ENCODE measurements at places on chromosomes 1 and 21. TPM values are rescaled to one million over a fixed set of nuclear protein-coding genes. Genes with fewer than 3 reads are reported as not detected.

DNA sequence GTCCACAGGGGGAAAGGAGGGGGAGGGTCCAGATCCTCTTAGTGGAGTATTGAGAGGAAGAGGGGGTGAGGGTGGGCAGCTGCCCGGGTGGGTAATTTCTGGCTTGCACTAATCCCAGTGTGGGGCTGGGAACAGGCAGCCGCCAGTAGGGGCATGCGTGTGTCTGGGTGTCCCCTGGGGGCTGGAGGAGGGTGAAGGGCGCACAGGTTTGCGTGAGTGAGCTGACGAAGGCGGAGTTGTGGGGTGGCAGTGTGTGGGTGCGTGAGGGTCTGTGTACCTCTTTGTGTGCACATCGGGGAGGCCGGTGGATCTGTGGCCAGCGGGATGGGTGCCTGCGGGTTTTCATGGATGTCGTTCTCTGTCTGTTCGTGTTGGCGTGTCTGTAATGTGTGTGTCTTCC, 97.3 kb downstream of the PAX7 start:
- DNase-seq: no peak

DNA sequence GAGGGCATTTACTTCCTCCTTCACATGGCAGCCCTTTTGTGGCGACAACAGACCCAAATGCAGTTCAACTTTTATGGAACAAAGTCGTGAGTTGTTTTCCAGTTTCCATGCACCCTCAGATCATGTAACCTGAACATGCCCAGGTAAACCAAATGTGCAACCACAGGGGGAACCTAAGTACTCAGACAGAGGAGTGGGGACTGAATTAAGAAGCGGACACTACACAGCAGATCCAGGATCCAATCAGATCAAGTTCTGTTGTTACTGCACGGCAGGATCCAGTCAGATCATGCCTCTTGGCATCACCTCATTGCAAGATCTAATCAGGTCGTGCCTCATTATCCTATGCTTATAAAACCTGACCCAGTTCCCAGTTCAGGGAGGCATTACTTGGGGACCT, 115.7 kb downstream of the MATN1 start:
- no peak for DNase-seq

DNA sequence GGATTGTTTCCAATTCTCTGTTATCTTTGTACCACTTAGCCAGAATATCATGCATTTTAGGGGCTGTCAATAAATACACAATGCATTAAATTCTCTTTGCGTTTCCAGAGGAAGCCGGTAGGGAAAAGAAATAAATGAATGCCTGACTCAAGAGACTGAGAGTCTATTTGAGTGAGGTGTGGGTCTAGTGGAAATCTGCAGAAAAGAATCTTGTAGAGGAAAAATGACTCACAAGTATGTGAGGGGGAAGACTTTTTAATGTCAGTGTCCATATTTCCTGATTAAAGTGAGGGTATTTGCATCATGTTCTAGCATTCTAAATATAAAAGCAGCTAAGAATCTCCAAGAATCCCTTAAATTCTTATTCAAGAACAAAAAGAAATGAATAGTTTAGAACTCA, 271.1 kb downstream of the PTPRC start:
- DNase-seq: no peak

DNA sequence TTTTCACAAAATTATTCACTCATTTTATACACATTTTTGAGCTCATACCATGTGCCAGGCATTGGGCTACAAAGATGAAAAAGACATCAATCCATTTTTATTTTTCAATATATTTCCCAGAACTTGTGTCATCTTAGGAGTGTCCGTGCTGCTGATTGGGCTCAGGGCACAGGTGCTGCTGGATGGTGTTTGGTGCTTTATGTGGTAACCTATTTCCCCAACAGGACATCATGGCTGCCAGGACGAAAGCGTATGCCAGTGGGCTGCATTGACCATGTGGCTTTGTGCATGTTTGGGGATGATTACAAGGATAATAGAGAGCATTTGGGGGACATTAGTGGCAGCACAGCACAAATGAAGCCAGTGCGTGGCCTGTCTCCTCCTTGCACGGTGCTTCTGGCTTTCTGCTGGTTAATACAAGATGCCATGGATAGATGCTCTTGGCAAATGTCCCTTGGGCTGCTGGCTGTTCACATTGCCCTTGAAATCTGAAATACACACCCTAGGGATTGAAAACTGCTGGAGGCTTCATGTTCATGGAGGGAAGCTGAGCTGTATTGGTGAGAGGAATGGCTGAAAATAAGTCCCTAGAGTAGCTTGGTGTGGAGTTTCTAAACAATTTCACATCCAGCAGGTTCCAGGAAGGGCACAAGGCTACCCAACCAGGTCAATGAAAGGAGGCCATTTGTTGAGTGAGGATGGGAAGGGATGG, 52.3 kb downstream of the TENT5C start:
- no peak for DNase-seq

GRCh38 chr1:6691507-6691906, 10.1 kb downstream of the DNAJC11 start:
- DNase-seq: no peak

DNA sequence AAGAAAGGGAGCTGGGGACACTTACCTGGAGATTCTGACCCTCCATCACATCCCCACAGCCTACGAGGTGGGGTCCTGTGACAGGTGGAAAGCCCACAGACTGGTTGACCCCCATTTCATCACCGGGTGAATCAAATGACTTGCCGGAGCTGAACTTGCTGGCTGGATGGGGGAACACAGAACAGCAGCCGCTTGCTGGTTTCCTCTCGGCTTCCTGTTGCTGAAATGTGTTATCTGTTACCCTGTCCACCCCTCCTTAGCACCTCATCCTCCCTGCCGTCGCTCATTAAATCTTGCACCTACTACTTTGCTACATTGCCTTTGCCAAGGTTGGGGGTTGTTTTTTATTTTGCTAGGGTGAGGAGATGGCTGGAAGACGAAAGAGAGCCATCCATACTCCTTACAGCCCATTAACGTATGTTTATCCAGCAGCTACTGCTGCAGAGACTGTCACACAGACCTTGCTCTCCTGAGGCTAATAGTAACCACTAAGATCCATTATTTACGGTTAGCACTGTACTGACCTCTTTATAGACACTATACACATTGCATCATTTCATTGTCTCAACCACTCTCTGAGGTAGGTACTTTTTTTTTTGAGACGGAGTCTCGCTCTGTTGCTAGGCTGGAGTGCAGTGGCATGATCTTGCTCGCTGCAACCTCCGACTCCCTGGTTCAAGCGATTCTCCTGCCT, 7.0 kb downstream of the PAFAH2 start:
- DNase-seq: no peak

DNA sequence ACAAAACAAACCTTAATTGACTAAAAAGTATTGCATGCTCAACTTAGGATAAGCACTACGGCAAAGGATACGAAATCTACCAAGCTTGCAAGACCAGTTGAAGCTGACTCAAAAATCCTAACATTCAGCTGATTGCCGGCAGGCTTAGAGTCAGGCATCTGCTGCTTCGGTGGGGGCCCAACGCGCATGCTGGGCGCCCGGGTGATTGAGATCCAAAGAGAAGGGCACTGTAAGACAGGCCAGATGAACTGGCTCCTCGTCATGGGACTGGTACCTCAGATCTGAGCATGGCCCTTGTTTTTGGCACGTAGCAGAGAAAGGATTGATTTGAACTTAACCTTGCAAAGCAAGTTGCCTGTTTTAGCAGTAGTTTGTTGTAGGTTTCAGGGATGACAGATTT, 86.6 kb downstream of the PRDM2 start:
- no peak for DNase-seq

DNA sequence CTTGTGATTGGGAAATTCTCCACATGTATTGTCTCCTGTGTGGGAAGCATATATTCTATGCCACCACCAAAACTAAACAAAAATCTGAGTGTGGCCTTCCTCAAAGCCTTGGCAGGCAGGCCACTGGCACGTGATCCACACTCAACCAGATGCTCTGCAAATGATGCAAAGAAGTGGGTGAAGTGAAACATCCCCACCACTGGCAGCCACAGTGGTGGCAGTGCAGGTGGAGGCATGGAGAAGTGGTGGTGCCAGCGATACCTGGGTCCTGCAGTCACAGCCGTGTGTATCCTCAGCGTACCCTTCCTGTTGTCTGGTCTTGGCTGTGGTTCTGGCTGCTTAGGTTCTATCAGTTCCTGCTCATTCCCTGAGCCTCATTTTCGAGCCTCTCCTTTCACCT, 65.2 kb downstream of the PLPPR5 start:
- DNase-seq: no peak

DNA sequence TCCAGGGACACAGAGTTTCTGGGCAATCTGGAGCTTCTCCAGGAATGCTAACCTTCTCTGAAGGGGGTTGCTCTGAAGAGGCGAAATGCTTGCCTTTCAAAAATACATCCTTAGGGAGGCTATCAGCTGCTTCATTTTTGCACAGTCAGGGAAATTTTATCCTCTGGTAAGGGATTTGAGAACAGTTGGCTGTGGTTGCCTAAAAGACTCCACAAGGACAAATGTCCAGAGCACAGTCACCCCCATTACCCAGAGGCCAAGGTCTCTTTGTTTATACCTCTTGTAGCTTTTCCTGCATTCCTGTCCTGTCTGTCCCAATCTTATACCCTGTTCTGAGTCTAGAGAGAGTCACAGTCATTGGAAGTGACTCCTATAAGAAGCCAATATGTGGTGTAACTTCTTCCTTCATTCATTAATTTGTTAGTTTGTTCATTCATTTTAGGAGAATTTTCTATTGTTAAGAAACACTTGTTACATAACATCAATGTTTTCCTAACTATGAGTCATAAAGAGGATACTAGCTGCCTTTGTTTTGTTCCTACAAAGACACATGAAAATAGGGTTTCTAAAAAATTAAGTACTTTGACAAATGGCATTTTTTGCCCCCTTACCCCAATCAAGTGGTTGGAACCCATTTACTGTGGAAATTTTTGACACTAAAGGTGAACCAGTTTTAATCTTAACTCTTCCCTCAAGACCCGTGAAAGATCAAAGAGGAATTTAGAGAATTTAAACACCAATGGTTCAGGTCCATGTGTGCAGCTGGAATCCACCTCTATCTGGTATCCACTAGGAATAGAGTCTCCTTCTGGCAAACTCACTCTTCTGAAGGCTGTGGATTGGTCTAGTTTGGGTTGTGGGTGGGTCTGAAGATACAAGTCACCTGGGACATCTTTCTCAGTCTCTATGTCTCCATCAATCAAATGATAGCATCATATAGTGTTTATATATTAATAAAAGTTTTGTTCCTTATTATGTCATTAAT, 47.1 kb downstream of the GPR88 start:
- no peak for DNase-seq

DNA sequence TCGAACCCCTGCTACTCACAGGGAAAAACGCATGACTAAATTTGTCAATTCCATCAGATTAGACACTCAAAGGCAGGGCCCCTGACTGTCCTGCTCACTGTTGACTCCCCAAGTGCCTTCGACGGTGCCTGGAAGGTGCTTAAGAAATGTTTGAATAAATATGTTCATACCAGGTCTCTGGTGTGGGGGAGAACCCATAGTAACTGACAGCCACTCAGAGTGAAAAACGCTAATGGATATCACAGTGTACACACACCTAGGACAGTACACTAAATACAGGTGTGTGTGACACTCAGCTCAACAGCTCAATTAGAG, 39.7 kb upstream of the WASF2 start:
- DNase-seq: no peak

DNA sequence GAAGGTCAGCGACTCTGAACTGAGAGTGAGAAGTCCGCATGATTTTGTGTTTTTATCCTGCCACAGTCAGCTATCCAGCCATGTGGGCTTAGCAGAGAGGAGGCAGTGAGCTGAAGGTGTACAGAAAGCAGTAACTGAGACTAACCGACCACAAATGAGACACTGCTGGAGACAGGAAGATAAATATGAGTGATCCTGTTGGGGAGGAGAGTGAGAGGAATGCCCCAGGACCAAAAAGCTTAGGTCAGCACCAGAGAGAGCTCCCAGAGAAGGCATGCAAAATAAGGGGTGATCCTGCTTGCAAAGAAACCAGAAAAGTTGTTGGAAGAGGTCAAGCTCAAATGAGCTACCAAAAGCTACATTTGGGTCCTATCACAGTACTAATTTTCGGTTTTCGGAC, 63.7 kb downstream of the HLCS start:
- DNase-seq: no peak

GRCh38 chr1:215987092-215987875, 420.2 kb downstream of the KCTD3 start:
- DNase-seq: no peak

GRCh38 chr1:209414803-209415329, 168.6 kb upstream of the CAMK1G start:
- no peak for DNase-seq

DNA sequence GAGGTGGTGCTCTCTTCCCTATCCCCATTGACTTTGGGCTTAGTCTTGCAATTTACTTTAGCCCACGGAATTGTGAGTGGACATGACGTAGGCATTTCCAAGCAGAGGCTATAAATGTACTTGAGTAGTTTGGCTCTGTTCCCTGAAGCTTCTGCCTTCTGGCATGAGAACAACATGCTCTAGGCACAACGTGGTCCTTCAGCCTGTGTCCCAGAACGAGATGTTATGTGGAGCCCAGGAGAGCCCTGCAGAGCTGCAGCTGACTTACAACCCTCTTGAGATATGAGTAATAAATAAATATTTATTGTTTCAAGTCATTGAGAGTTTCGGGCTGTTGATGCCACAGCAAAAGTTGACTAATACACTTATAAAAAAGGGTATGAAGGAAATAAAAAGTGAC, 105.2 kb upstream of the HMGB4 start:
- DNase-seq: no peak

DNA sequence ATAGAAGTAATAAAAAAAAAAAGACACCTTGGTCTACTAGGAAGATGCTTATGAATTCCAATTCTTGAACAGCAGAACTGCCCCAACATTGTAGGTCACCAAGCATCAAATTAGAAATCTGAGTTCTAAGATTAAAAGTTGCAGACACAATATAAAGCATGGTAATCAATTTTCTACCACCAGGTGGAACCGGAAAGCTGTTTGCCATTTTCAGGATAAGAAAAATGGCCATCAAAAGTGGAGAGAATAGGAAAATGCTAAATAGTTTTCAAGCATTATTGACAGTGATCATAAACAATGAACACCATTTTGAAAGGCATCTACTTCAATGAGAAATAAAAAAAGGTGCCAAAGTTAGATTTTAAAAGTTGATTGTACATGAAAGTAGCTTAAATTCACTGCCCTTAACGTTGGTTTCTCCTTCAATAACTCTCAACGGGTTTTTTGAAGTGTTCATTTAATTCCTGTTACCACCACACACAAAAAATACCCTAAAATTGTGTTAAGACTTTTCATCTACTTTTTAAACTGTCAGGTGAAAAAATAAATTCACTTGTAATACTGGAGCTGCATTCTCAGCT, 252.9 kb downstream of the KCNT2 start:
- no peak for DNase-seq

DNA sequence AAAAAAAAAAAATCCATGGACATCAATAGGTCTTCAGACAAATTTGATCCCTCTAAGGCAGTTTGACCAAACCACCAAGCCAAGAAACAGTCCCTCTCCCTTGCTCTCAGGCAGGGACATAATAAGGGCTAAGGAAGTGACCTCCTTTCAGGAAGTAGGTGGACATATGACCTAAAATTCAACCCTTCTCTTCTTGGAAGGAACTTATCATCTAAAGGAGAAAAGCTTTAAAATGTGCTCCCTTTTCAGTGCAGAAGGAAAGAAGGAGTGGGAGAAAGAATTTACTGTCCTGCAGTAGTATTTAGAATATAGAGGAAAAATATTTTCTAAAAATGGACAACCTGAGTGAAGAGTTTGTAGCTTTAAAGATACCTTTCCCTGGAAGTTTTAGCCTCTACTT, 118.1 kb downstream of the DTL start:
- no peak for DNase-seq

- DNase-seq: no peak
These were observed 5.1 kb downstream of the FNDC7 start for GRCh38 chr1:108717774-108718316.

Gene CD247
- total RNA-seq: 0.58 TPM

Gene HPCAL4
- 0.53 TPM for total RNA-seq

Gene SF3B4
- total RNA-seq: 60.8 TPM

Gene TIAM1
- 49.3 TPM for total RNA-seq

Gene SDCCAG8
- 25.4 TPM for total RNA-seq

Gene RHBG
- total RNA-seq: 0.88 TPM
